ENCODE measurements at places on chromosomes 6 and 20.

DNA sequence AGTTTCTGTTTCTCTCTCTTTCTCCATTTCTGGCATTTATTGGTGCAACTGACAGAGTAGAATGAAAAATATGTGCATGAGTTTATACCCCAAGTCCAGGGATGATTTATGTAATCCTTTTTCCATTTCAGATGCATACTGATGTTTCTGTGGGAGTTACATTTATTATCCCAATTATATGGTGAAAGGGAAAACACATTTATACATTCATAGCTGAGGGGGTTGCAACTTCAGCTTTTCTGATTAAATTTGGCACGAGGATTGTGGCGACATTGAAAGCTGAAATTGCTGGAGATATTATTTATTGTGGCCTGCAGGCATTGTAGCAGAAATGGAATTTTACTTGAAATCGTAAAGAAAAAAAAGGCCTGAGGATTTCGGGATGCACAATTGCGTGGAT lies 31.5 kb upstream of the FNDC1 start:
- DNase-seq = no peak

DNA sequence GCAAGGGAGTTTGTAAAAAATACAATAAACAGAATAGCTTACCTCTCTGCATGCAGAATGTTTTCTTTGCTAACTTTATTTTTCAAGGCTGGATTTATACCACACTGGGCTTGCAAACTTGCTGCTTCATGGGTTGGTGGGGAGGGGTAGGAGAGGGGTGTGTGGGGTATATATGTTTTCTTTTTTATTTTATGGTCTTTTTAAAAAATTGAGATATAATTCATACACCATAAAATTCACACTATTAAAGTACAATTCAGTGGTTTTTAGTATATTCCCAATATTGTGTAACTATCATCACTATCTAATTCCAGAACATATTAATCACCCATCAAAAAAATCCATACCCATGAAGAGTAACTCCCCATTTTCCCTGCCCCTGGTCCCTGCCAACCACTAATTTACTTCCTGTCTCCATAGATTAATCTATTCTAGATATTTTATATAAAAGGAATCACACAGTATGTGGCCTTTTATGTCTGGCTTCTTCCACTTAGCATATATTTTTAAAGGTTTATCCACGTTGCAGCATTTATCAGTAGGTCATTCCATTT lies 14.3 kb upstream of the TRPC4AP start:
- DNase-seq = no peak

DNA sequence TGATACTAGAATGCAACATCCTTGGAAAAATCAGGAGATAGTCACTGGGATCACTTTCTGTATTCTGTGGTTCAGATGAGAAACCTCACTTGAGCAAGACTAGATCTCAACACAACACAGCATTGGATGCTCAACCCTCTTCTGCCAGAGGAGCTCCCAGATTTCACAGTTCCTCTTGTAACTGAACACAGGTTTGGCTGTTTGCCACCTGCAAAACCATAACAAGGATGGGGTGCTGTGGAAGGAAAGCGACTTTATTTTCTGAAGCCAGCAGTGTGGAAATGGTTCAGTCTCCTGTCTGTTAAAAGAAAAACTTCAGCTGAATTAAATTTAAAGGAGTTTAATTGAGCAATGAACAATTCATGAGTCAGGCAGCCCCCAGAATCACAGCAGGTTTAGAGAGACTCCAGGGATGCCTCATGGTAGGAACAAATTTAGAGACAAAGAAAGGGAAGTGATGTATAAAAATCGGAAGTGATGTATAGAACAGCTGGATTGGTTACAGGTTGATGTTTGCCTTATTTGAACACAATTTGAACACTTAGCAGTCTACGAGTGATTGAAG lies 149.9 kb upstream of the UST start:
- no peak for DNase-seq

- DNase-seq = no peak
Measured at GRCh38 chr6:105884426-105884825, 201.7 kb upstream of the PRDM1 start.

DNA sequence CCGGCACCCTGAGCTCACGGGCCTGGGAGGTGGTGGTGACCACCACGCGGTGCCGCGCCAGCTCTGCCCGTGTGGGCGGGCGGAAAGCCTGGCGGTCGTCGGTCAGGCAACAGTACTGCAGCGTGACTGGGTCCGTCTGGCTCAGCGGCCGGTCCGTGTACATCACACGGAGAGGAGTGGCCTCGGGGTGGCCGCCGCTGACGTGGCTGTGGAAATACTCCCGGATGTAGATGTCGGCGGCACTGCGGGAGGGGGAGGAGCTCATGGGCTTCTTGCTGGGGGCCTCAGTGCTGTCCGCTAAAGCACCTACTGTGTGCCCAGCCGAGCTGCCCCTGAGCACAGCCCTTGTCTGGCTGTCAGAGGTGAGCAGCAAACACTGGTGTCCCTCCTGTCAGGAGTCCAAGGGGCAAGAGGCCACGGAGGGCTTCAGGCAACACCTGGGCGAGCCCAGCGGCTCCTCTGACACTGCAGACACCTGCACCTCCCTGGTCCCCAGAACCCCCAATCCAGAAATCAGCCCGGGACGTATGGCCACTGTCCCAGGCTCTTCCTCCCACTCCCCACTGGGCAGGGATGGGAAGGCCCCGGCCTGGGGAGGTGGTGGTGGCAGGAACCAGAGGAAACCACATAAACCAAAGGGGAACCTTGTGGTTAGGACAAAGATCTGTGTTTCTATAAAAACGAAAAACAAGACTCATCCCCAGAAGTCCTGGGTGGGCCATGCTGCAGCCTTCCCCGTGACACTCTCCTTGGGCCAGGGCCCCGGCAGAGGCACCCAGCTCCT lies 6.5 kb downstream of the HELZ2 start:
- DNase-seq = peak; percentile 18

- DNase-seq = no peak
Measured at GRCh38 chr6:101000341-101000740, 119.2 kb upstream of the ASCC3 start.

DNA sequence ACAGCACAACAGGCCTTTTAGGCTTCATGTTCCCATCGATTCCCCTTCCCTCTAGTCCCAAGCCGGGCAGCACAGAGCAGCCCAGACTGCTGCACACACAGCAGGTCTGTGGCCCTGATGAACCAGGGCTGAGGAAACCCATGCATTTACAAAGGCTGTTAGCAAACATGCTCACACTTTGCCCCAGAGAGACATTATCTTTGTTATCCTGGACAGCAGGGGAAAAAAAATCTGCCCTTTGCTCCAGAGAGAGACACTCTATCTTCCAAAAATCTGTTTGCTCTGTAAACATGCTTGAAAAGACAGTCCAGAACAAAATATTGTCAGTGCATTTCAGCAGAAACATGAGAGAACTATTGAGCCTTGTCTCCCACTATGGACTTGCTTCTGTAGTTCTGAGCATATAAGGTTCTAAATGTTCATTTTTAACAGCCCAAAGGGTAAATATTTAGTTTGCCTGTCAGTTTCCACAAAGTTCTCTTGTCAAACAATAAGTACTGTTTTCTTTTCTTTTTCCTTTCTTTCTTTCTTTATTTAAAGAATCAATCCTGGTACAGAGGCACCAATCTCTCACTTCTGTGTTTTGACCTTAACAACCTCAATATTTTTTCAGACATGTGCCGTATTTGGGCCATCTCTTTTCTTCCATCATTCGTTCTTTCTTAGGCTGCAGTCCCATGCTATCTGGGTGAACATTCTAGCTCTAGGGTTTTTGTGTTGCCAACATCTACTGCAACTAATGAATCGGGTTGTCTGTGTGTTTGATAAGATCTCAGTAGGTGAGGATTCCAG lies 468.0 kb downstream of the EPM2A start:
- no peak for DNase-seq

- no peak for DNase-seq
Measured at GRCh38 chr20:13458860-13459451, 179.8 kb downstream of the TASP1 start.

DNA sequence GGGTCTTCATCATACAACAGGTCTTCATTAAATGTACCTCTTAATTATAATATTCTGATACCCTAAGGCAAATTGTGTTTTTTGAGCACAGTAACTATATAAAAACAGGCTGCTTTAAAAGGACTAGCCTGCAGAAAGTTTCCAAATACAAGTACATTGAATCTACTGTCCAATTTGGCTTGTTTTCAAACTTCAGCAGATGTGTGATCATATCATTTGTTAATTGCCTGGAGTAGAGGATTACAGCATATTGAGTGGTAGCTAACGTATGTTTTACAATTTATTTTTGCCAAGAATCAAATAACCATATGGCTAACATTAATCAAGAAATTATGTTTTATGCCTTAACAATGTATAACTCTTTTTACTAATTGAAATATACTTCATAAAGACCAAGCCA lies 12.6 kb downstream of the TINAG start:
- no peak for DNase-seq

DNA sequence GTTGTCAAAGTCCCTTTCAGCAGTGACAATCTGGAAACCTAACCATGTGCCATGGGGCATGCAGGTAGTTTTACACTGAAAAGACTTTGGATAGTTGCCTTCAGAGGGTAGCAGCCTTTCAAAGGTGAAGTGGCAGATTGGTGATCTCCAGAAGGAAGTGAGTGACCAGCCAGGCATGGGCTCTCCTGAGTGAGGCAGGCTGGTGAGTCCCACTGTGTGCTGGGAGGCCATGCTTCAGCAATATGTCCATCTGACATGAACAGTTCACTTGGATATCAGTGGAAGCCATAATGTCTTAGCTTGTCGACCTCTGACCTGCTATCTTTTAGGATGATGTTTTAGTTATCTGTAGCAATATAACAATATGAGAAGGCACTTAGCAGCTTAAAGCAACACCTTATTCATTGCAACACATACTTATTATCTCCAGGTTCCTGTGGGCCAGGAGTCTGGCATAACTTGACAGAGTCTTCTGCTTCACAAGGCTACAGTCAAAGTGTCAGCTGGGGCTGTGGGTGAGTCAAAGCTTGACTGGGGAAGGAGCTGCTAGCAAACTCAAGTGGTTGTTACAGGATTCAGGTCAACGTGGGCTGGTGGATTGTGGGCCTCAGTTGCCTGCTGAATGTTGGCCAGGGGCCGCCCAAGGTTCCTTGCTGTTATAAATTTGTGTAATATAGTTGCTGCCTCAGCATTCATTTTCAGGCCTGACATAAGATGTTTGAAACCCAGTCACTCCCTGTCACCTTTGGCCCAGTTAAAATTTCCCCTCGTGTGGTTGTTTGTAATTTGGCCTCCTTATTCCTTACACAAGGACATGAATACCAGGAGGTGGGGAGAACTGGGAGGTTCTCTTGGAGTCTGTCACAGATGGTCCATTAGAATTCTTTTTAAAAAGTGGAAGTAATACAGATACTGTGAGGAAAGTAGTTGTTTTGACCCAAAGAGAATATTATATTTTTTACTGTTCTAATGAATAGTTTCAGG lies 100.2 kb downstream of the UST start:
- no peak for DNase-seq

GRCh38 chr6:44029444-44030185 lies 97.6 kb downstream of the MRPL14 start:
- no peak for DNase-seq

GRCh38 chr6:45480752-45481415 lies 103.2 kb upstream of the SUPT3H start:
- DNase-seq = no peak

DNA sequence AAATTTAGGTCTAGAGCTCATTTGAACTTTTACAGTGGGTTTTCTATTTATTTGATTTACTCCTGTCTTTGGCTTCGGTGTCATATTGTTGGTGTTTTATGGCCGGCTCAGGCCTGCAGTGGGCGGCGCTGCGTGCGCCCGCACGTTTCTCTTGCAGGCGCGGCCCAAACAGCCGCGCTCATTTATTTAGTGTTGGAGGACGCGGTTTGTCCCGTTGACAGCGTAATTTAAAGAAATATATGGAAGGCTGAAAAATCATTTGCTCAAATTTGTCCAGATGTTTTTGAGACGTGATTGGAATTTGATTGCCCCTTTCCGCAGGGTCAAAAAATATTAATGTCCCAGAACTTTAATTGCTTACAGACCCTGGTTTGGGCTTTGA lies 22.1 kb downstream of the TFAP2B start:
- DNase-seq = no peak

All from stimulated activated CD4-positive, alpha-beta T cell treated with anti-CD3 and anti-CD28 coated beads, Interleukin-1b, Interleukin-23, amount 100 ng/mL, for 4 hours (primary cell).